Choroid plexus epithelial cell (primary cell): ENCODE measurements at places on chromosomes 1 and 21.

DNA sequence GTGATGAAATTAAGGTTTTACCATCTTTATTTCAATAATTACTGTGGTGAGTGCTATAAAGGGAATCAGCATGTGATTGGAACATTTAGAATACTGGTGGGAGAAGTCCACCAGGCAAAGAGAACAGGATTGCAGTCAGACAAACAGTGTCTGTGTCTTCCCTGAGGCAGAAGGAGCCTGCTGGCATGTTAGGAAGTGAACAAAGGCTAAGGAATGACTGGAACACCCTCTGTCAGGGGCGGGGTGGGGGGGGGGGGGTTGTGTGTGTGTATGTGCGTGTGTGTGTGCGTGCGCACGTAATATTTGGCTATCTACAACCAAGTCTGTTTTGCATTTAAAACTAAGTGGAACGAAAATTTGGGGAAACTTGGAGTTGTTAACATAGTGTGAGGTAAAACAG lies 30.2 kb downstream of the SRRM1 start:
- peak; percentile 29 for DNase-seq

DNA sequence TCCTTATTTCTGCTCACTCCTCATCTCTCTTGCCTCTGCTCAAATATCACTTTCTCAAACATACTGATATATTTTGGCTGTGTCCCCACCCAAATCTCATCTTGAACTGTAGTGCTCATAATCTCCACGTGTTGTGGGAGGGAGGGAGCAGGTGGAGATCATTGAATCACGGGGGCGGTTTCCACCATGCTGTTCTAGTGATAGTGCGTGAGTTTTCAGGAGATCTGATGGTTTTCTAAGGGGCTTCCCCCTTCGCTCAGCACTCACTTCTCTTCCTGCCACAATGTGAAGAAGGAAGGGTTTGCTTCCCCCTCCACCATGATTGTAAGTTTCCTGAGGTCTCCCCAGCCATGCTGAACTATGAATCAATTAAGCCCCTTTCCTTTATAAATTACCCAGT lies 26.6 kb downstream of the ZBTB8OS start:
- no peak for DNase-seq

DNA sequence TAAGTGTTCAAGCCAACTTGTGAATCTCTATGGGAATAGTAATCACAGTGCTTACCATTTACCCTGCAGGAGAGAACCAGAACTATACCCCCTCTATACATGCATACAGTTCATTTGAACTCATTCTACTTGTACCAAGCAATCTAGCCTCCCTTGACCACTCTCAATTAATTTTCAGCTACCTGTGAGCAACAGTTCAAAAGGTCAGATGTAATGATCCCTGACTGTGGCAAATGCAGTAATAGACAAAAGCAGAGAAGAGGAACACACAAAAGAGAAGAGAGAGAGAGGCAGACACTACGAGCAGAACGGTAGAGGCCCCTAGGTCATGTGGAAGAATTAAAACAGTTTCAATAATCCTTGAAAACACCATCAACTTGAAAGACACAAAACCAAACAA lies 52.8 kb downstream of the FMO4 start:
- DNase-seq = no peak

GRCh38 chr1:30467101-30467500 lies 256.3 kb downstream of the MATN1 start:
- no peak for DNase-seq

DNA sequence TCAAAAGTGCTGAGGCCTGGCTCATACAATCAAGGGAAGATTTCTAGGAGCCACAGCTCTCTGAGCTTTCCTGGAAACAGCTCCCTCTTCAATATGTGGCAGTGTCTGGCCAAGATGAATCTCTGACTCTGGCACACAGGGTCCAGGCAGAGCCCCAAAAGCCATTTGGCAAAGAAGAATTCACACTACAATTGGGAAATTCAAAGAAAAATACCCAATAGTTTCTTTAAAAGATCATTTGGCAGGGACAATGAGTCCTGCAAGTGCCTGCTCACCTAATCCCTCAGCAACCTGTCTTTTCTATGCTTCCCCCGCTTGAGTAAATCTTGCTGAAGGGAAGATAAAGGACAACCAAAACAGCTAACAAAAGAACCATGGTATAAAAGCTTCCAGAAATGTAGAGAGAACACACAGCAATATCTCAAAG lies 124.6 kb downstream of the TGFBR3 start:
- no peak for DNase-seq

GRCh38 chr1:167747988-167748387 lies 26.2 kb downstream of the MPZL1 start:
- peak; percentile 54 for DNase-seq

DNA sequence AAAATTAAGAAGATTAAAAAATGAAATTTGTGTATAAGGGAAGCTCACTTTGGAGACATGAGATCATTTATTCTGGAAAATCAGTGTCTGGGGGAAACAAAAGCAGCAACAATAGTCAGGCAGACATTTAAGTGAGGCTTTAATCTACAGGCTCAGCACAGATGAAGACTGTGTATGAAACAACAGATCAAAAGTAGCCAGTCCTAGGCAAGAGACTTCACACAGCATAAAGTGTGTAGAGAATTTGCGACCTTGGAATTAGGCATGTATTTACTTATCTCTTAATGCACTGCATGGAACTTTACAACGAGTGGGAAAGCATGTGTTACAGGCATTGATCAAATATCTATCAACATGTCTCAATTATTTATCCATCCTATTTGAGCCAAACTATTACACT lies 1099.9 kb downstream of the PLA2G4A start:
- DNase-seq = no peak

DNA sequence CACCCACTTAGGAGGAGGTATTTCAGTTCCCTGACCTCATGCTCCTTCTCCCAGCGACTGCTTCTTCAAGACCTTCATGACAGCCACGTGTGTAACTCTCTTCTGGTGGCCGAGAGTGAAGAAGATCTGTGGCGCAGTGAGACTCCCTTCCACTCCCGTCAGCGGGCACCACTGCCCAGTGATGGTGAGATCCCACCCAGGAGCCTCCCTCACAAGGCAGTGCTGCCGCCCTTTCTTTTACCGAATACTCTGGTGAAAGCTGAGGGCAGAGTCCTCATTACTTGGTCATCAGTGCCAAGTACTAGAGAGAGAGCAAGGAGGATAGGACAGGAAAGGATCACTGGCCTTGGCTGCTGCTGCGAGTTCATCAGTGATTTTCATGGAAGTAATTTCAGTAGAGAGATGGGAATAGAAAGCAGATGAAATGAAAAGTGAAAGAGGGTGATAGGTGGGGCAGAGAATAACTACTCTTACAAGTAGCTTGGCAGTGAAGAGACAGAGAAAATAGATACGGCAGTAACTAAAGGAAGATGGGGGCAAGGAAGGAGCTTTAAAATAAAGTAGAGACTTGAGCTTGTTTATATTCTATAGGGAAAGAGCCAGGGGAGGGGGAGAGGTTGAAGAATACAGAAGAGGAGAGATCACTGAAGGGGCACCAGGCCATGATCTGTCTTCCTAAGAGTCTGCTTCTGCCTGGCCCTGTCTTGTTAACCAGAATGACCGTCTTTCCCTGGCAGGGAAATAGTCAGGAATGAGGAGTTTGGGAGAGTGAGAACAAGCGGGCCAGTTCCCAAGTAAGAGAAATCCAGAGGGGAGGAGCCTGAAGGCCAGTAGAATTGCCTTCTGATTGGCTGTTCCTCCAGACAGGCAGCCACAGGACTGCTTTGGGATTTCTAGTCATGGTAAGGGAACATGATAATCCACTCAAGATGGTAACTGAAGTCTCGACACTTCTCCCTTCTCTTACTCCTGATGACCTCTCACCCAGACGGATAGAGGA lies 18.3 kb downstream of the HYI start:
- peak; percentile 59 for DNase-seq

DNA sequence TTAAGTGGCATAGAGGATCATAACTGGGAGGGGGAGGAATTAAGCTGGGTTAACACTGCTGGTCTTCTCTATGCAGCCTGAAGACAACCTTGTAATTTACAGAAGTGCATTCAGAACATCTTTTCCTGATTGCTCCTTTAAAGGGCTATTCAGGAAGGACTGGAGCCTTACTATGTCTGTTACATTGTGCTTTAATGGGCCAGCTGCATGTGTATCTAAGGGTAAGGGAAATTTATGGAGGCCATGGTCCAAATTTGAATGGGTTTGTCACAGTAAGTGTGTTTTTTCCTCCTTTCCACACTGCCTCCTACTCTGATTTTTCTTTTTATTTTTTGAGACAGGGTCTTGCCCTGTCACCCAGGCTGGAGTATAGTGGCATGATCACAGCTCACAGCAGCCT lies 19.6 kb downstream of the C1orf21 start:
- no peak for DNase-seq

- no peak for DNase-seq
Observed at GRCh38 chr1:230728710-230729392, 14.9 kb upstream of the AGT start.

- peak; percentile 41 for DNase-seq
Observed at GRCh38 chr21:16241479-16241963, 511.7 kb downstream of the USP25 start.

DNA sequence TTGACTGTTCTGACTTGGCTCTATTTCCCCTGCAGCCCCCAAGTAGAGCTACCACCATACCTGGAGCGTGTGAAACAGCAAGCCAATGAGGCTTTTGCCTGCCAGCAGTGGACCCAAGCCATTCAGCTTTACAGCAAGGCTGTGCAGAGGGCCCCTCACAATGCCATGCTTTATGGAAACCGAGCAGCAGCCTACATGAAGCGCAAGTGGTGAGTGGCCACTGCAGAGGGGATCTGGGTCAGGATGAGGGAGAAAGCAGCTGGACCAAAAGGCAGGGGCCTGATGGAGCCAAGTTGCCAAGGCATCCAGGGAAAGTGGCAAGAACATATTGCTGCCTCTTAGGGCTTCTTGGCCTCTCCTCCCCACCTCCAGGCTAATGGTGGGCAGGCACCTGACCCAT lies 24.1 kb upstream of the TMEM222 start:
- DNase-seq = no peak

GRCh38 chr1:181044449-181044966 lies 10.7 kb downstream of the MR1 start:
- DNase-seq = peak; percentile 60

GRCh38 chr1:115140442-115141144 lies 51.3 kb upstream of the TSPAN2 start:
- DNase-seq = no peak

GRCh38 chr1:115194506-115194905 lies 105.2 kb upstream of the TSPAN2 start:
- no peak for DNase-seq

DNA sequence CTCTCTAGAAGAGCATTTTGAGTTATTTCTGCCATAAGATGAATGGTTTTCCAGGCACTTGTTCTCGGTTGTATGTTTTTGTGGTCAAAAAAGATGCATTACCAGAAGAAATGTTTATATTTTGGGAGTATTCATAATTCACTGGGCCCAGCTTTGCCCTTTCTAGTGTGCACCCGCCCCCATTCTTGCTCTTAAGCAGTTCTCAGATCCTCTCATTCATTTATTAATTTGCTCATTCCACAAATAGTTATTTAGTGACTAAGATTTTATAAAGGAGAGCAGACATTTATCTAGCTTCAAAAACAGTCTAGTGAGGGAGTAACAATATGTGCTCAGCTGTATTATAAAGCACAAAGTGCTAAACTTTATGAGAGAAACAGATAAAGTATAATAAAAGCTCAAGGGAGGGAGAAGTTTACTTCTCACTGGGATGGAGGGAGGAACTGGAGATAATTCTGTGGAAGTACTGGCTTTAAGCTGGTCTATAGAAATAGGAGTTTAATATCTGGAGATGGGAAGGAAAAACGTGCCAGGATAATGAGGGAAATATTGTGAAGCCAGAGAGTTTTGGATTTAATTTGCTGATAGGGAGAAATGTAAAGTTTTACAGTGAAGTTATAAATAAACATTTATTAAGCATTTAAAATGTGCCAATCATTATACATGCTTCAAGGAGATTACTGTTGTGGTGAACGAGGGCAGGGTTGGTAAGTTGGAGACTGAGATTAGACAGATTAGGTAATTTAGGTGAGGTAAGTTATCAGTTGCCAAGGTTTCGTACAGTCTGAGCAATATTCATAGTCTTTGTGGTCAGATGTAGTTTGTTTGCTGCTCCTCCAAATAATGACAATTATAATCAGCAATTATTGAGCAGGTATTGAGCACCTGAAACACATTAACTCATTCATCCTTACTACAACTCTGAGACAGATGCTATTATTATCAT lies 9.1 kb upstream of the MACF1 start:
- DNase-seq = peak; percentile 53

DNA sequence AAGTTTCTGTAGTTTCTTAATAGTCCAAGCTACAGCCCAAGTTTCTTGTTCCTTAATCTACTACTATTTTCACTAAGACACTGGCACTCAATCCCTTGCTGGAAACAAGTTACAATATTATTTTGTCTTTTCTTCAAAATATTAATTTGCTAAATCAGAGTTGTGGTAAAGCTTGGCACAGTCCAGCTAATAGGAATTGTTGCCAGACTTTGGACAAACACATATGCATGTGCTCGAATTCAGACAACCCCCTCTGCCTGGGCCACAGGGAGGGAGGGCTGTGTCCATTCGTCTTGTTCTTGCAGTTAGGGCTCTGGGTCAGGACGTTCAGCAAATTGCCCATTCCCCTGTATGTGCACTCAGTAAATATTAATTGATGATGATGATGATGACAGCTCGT lies 103.6 kb downstream of the CNIH3 start:
- DNase-seq = no peak

- DNase-seq = no peak
Observed at GRCh38 chr1:235682216-235682615, 32.6 kb upstream of the GNG4 start.

GRCh38 chr1:84960371-84960770 lies 36.5 kb downstream of the MCOLN2 start:
- peak; percentile 95 for DNase-seq

- peak; percentile 87 for DNase-seq
Observed at GRCh38 chr1:85366391-85367170, 90.1 kb upstream of the BCL10 start.

GRCh38 chr21:39105836-39106235 lies 77.4 kb downstream of the PSMG1 start:
- peak; percentile 31 for DNase-seq

DNA sequence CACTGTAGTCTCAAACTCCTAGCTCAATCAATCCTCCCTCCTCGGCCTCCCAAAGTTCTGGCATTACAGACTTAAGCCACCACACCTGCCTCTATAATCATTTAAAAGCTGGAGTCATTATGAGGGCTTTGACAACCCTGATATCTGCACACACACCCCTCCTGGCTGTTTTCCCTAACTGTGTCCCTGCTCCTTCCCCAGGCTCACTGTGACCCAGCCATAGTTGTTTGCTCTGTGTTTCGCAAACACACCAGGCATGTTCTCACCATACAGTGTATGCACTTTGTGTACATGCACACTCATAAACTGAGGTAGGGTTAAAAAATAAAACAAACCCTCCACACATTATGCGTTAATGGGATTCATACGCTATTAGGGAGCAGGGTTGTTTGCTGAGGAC lies 21.8 kb upstream of the IL20 start:
- no peak for DNase-seq

GRCh38 chr1:1295154-1295923 lies 12.4 kb downstream of the ACAP3 start:
- DNase-seq = no peak

GRCh38 chr1:150235294-150235851 lies 539 bp downstream of the ANP32E start:
- peak; percentile 13 for DNase-seq
